ENCODE measurements at places on chromosomes 12 and 14.
A peak's percentile ranks its signal among the peaks of the same experiment; 100 is the strongest.

GRCh38 chr14:102805941-102806340 lies 28.7 kb downstream of the TRAF3 start:
- DNase-seq, result no peak

GRCh38 chr12:68235576-68235975 lies 10.0 kb upstream of the IL26 start:
- no peak for DNase-seq

- no peak for DNase-seq
Observed at GRCh38 chr12:28578361-28578760, 388.1 kb downstream of the CCDC91 start.

DNA sequence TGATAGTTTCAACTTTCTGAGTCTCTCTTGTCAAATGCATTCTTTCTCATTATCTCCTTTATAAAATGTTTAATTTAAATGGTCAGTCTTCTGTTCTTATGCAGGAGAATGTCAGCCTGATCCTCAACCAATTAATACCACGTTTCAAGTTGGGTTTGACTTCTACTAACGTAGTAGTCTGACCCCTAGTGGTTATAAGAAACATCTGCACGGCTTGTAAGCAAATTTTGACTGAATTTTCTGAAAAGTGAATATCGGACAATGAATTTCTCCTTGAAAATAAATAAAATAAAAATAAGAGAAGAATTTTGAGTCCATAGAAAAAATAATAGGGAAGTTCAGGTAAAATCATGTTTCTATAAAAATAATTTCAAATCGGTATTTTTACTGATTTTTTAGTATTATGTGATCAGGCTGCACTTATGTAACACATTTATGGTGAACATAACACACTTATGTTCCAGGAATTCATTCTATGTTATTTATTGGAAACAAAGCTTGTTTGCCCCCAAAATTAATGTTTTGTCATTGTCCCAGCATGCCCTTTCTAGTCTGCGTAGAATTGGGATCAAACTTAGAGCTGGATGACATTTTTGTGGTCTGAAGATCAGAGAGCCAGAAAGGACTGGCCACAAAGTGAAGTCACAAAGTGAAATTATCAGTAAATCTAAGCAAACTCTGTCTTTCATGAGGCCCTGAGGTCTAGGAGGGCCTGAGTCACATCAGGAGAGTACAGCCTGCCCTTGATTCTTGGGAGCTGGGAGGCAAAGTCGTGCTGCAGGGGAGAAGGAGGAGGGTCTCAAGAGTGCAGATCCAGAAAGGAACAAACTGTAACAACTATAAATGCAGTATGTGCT lies 101.2 kb upstream of the STXBP6 start:
- DNase-seq, result no peak

DNA sequence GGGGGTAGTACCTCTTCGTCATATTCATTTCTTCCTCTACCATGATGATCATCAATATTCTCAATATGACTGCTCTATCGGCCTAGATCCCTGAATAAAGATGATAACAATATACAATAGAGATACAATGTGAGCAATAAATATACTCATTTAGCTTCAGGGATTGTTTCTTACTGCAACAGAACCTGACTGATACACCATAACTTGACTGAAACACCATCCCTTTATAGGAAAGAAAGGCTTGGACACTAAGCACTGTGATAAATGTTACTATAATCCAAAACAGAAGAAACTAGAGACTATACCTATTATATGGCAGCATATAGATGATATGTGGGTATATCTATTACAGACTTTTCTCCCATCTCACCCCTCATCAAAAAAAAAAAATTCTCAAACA lies 1.2 kb upstream of the RHOJ start:
- no peak for DNase-seq

GRCh38 chr14:40981247-40981646 lies 625.4 kb upstream of the LRFN5 start:
- no peak for DNase-seq

DNA sequence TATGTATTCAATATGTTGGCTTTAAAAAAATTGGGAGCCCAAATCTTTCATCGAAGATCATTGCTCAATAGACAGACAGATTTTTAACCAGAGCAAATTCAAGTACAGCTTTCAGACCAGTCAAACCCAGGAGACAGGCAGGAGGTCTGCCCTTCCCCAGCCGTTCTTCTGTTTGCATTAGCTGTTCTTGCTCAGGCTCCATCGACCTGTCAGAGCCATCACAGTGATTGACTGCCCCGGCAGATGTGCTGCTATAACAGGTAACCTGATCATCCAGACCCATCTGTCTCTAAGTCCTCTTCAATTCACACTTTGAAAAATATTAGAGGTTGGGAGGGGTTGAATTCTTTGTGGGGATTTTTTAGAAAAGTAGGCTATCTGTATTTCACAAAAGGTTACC lies 453.5 kb downstream of the FOXG1 start:
- DNase-seq, result no peak

- no peak for DNase-seq
Observed at GRCh38 chr14:74571901-74572725, 39.9 kb downstream of the LTBP2 start.

GRCh38 chr12:116172224-116172849 lies 105.2 kb downstream of the MED13L start:
- no peak for DNase-seq

- DNase-seq, result no peak
Observed at GRCh38 chr12:132131229-132131628, 12.9 kb downstream of the DDX51 start.

DNA sequence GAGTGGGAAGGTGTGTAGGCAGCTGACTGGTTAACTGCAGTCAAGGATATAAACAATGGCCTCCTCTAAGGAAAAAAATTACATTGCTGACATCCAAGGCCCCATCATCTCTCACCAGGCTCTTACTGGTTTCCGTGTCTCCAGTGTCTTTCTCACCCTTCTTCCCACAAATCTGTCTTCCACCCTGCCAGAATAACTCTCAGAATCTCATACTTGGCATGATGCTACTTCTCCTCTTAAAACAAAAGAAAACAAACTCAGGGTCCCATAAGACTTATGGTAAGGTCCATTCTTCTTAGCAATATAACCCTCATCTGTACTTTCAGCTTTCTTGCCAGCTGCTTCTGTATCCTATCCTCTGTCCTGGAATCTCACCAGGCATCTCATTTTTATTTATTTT lies 68.9 kb downstream of the SUSD6 start:
- no peak for DNase-seq

GRCh38 chr12:68326716-68327115 lies 5.4 kb downstream of the MDM1 start:
- DNase-seq, result no peak

DNA sequence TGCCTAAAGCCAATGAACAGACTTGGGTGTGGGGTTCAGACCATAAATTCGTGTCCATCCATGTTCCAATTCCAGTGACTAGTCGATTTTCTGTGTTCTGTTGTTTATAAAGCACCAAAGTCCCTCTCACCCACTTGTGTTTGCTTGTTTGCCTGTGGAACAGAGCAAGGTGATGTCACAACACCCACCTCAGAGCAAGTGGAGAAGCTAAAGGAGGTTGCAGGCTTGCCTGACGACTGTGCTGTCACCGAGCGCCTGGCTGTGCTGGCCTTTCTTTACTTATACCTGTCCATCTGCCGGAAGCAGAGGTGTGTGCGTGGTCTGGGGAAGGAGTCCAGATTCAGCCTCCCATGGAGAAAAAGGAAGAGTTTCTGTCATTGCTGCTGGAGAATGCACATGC lies 6.0 kb downstream of the MVK start:
- no peak for DNase-seq

- no peak for DNase-seq
Observed at GRCh38 chr12:46509135-46509534, 136.6 kb upstream of the SLC38A2 start.

GRCh38 chr12:85698937-85699336 lies 137.3 kb downstream of the RASSF9 start:
- no peak for DNase-seq

- DNase-seq, result no peak
Observed at GRCh38 chr12:28129031-28129430, 61.2 kb upstream of the CCDC91 start.

DNA sequence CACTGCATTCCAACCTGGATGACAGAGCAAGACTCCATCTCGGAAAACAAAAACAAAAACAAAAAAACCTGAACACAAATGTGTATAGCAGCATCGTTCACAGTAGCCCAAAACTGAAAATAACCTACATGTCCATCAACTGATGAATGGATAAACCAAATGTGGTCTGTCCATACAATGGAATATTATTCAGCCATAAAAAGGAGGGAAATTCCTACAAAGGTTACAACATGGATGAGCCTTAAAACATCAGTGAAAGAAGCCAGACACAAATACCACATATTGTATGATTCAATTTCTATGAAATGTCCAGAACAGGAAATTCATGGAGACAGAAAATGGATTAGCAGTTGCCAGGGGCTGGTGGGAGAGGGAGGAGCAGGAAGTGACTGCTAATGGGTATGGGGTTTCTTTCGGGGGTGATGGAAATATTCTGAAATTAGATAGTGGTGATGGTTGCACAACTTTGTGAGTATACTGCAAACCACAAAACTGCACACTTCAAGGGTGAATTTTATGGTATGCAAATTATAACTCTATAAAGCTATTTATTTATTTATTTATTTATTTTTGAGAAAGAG lies 4.0 kb downstream of the MYL2 start:
- no peak for DNase-seq

DNA sequence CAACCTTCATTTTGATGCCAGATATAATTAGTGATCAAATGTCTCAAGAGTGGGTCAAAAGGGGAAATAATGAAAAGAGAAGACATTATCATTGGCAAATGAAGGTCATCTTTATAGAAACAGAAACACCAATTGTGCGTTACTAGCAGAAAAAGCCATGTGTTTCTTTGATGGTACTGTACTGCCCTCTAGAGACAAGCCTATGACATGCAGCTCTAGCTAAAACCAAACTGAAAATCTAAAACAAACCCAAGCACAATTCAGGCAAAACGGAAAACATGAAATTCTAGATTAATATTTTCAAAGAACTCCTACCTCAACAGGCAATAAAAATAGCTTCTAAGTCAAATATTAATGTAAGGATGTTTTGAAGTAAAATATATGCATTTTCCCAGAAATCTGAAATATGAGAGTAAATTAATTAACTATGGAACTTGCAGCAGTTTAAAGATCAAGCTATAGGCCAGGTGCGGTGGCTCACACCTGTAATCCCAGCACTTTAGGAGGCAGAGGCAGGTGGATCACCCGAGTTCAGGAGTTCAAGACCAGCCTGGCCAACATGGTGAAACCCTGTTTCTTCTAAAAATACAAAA lies 115.4 kb downstream of the KLHL28 start:
- peak; percentile 11 for DNase-seq

GRCh38 chr12:132433641-132434395 lies 56.1 kb upstream of the FBRSL1 start:
- no peak for DNase-seq

DNA sequence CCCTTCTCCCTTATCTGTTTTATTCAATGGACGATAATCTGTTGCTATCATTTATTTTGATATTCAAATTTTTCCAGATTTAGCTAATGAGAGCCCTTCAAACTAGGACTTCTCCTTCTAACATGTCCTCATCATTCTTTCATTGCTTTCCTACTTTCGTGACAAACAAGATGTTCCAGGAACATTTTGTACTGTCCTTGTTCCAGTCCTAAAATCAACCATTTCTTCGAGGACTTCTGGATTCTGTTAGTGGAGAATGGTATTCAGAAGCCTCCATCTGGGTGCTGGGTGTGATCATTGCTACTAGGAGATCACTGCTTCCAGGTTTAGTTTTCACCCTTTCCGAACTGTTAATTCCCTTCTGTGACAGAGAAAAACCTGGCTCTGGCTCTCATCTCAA lies 29.5 kb upstream of the FBXO34 start:
- no peak for DNase-seq

DNA sequence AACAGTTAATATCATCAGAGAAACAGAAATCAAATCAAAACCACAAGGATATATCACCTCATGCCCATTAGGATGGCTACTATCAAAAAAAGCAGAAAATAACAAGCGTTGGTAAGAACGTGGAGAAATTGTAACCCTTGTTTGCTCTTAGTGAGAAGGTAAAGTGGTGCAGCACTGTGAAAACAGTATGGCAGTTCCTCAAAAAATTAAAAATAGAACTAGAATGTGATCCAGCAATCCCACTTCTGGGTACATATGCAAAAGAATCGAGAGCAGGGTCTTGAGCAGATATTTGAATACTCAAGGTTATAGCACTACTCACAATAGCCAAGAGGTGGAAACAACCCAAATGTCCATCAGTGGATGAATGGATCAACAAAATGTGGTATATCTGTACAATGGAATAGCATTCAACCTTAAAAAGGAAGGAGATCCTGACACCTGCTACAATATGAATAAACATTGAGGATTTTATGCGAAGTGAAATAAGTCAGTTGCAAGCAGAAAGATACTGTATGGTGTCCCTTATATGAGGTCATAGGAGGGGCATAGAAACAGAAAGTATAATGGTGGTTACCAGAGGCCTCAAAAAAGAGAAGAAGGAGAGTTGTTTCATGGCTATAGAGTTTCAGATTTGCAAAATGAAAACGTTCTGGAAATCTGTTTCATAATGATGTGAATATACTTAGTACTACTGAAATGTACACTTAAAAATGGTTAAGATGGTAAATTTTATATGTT lies 131.0 kb upstream of the EEA1 start:
- no peak for DNase-seq

- no peak for DNase-seq
Observed at GRCh38 chr12:128467882-128468281, 200.9 kb downstream of the TMEM132C start.

GRCh38 chr12:43462741-43463140 lies 89.3 kb downstream of the ADAMTS20 start:
- no peak for DNase-seq

DNA sequence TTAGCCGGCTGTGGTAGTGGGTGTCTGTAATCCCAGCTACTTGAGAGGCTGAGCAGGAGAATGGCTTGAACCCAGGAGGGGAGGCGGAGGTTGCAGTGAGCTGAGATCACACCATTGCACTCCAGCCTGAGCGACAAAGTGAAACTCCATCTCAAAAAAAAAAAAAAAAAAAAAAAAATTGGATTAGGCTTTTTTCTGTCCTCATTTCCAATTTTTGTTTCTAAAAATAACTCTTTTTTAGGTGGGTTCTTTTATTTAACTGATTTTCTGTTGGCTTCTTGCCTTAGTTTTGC lies 863.7 kb downstream of the LRFN5 start:
- no peak for DNase-seq

GRCh38 chr12:52243856-52244614 lies 11.0 kb downstream of the KRT7 start:
- DNase-seq, result no peak

- DNase-seq, result no peak
Observed at GRCh38 chr14:73457041-73457923, 1.1 kb downstream of the NUMB start.

GRCh38 chr14:96162741-96163140 lies 41.9 kb upstream of the BDKRB2 start:
- DNase-seq, result no peak

- no peak for DNase-seq
Observed at GRCh38 chr12:6465467-6466183, 4.9 kb downstream of the VAMP1 start.

- DNase-seq, result no peak
Observed at GRCh38 chr14:105052110-105052458, 13.1 kb downstream of the GPR132 start.

DNA sequence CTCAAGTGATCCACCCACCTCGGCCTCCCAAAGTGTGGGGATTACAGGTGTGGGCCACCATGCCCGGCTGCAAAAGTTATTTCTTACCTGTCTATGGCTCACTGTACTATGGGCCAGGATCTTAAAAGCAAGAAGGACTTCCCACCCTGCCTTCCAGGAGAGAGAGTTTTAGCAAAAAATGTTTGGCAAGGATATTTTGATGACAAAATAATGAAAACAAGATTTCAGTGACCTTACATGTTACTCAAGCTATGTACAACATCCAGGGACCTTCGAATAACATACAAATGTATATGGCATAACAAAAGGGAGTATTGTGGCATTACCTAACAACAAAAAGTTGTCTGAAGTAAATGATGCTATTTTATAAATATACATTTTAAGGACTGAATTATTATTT lies 55.1 kb downstream of the ANO6 start:
- no peak for DNase-seq
